Gastroesophageal sphincter (tissue), 4 donors: ENCODE measurements at places on chromosomes 1 and 21. TPM values are rescaled to one million over a fixed set of nuclear protein-coding genes. Genes with fewer than 3 reads are reported as not detected.

The ASPM gene
- total RNA-seq = 0.96 TPM

The IL22RA1 gene
- 0.58 TPM for total RNA-seq

The C21orf91 gene
- 11.0 TPM for total RNA-seq

The TMEM240 gene
- 12.2 TPM for total RNA-seq

The OR2G6 gene
- not detected for total RNA-seq

The CR1 gene
- 2.8 TPM for total RNA-seq

The KCNK1 gene
- total RNA-seq = 5.5 TPM

The MEX3A gene
- 0.54 TPM for total RNA-seq

The PLA2G2D gene
- total RNA-seq = not detected

The METTL13 gene
- 17.1 TPM for total RNA-seq

The F13B gene
- total RNA-seq = not detected

The DNALI1 gene
- 12.7 TPM for total RNA-seq

The MYBPH gene
- total RNA-seq = not detected

The CNTN2 gene
- total RNA-seq = 1.5 TPM

The KAZN gene
- 16.6 TPM for total RNA-seq

The PRR9 gene
- total RNA-seq = not detected

The HSD3B2 gene
- total RNA-seq = not detected

The LCE1A gene
- total RNA-seq = not detected

The MAB21L3 gene
- total RNA-seq = not detected

The FNDC7 gene
- not detected for total RNA-seq

The LEMD1 gene
- total RNA-seq = not detected

The MX1 gene
- 29.1 TPM for total RNA-seq

The DBT gene
- 13.4 TPM for total RNA-seq

The SMPDL3B gene
- 0.31 TPM for total RNA-seq

The NEK2 gene
- not detected for total RNA-seq

The PKP1 gene
- total RNA-seq = 3.0 TPM

The CFH gene
- total RNA-seq = 111 TPM

The BRINP3 gene
- total RNA-seq = 6.7 TPM

The TADA1 gene
- total RNA-seq = 16.2 TPM

The TCHH gene
- total RNA-seq = 0.16 TPM

The HSPA6 gene
- total RNA-seq = 2.1 TPM

The CELA3B gene
- total RNA-seq = not detected

The CRYAA gene
- not detected for total RNA-seq

The PTGS2 gene
- total RNA-seq = 12.9 TPM

The SPATA17 gene
- 0.19 TPM for total RNA-seq

The RAB42 gene
- 0.67 TPM for total RNA-seq

The ADORA3 gene
- 10.5 TPM for total RNA-seq

The TNFSF4 gene
- total RNA-seq = 2.6 TPM

The DYNLT5 gene
- 3.9 TPM for total RNA-seq

The WNT3A gene
- total RNA-seq = not detected

The TACSTD2 gene
- 1.5 TPM for total RNA-seq

The KIF2C gene
- 0.62 TPM for total RNA-seq

The CD52 gene
- total RNA-seq = not detected

The KCNJ9 gene
- total RNA-seq = not detected

The TAS1R3 gene
- 0.12 TPM for total RNA-seq

The ATF3 gene
- 12.8 TPM for total RNA-seq
